ENCODE measurements at places on chromosomes 1 and 21. TPM values are rescaled to one million over a fixed set of nuclear protein-coding genes. Genes with fewer than 3 reads are reported as not detected.

The RNF223 gene
- not detected for total RNA-seq

The CXADR gene
- 25.8 TPM for total RNA-seq

The C2CD2 gene
- 8.6 TPM for total RNA-seq

The XKR8 gene
- total RNA-seq = 10.8 TPM

The OR2T2 gene
- total RNA-seq = not detected

The GPR153 gene
- 7.6 TPM for total RNA-seq

The RAVER2 gene
- total RNA-seq = 11.5 TPM

The KANK4 gene
- total RNA-seq = 0.12 TPM

The GNAT2 gene
- not detected for total RNA-seq

The SHISA4 gene
- 176 TPM for total RNA-seq

The S100A10 gene
- 75.2 TPM for total RNA-seq

The TTC22 gene
- total RNA-seq = 0.70 TPM

DNA sequence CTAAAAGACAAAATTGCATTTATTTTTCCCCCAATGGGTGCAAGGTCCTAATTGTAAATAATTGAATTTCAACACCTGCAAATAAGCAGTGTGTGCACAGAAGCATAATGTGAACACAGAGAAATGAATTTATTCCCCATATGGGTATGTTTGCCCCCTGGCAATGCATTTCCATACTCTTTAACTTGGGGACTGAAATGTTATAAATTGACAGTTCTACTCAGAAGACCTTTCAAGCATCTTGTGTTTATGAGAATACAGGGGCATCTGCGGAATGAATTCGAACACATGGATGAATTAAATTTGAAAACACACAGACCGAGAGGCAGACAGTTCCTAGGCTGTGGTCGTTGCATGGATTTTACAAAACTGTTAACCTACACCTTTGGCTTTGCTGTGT is 3.5 kb downstream of the PBX1 start:
- DNase-seq = no peak

GRCh38 chr1:201752333-201752732 is 76.6 kb upstream of the IPO9 start:
- no peak for DNase-seq

DNA sequence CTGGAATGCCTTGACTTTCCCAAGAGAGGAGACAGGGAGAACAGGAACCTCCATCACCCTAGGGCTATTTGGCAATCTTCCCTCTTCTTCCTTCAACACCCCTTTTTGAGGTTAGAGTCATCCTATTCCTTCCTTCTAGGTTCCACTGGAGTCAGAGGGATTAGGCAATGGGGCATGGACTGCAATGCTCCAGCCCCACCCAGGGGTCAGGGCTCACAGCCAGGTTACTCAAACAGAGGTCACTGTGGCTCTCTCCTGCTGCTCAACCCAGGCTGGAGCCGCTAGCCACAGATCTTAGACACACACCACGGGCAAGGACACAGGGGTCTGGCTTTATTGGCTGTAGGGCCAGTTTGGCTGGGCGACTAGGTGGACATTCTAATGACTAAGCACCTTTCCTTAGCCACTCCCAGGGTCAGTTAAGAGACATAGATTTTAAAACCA is 145.5 kb upstream of the NRIP1 start:
- peak; percentile 72 for DNase-seq

GRCh38 chr1:118931876-118932275 is 56.3 kb downstream of the TBX15 start:
- no peak for DNase-seq

- DNase-seq = no peak
Observed at GRCh38 chr1:84668185-84668584, 22.1 kb downstream of the SSX2IP start.

DNA sequence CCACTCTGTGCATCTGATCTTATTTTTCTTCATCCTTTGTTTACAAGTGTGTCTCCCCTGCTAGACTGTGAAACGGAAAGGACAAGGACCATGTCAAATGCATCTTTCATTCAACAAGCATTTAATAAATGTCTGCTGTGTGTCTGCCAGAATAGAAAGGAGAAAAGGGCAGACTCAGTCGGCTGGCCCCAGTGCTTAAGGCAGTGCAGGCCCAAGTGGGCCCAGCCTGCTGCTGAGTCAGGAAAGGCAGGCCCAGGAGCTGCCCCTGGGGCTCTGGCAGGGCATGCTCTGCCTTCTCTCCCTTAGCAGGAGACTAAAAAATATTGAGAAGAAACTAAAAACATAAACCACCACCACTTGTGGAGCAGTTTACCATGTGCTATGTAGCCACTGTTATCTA is 38.1 kb downstream of the PLEKHA6 start:
- DNase-seq = no peak

- DNase-seq = no peak
Observed at GRCh38 chr1:12445257-12445656, 172.8 kb downstream of the DHRS3 start.

DNA sequence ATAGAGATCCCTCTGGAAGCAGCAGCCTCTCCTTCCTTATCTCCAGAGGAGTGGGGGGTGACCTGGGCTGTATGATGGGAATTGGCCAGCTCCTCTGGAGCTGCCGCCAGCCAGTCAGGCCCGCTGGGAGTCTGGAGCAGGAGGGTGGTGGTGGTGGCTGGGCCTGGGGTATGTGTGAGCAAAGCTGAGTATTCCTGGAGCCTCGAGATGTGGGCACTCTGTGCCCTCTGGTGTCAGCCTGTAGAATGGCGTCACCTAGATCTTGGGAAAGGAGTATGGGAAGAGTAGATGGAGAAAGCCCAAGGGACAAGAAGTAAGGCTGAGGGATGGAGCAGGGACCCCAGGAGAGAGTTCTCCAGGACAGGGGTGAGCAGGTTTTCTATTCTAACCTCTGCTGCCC is 16.0 kb downstream of the VANGL2 start:
- no peak for DNase-seq

- DNase-seq = no peak
Observed at GRCh38 chr1:184158896-184159681, 107.6 kb downstream of the TSEN15 start.

DNA sequence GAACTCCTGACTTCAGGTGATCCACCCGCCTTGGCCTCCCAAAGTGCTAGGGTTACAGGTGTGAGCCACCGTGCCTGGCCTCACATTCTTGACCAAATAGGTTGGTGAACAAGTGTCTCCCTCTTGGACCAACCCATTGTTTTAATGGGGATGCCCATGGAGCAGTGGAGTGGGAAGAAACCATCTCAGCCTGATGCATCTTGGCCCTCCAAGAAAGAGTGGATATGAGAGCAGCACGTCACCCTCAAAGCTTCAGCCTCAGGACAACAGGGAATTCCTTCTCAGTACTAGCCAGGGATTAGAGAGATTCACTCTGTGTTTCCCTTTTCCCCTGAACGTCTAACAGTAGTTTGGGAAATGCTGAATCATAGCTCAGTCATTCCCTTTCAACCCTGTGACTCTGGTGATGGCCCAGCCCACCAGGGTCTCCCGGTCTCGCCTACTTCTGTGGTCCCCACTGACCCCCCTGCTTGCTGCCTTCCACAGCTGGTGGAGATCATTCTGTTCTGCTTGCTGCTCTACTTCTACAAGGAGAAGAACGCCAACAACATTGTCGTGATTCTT is 37.4 kb downstream of the NIPAL3 start:
- DNase-seq = no peak

DNA sequence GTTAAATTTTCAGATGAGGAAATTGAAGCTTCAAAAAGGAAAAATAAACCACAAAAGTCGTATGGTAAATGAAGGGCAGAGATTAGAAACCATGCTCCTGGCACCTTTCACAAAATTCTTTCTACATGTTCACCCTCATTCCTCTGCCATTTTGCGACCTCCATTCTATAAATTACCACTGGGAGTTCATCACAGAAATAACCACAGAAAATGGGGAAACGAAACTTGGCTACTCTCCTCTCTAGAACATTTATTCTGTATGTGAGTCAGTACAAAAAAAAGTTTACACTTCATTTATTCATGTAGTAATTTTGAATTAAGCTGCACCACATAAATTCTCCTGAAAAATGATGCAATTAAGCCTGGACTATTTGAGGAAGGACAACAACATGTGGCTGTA is 320.9 kb upstream of the C1orf87 start:
- DNase-seq = no peak

GRCh38 chr1:240612811-240613210 is 856 bp upstream of the GREM2 start:
- DNase-seq = no peak

DNA sequence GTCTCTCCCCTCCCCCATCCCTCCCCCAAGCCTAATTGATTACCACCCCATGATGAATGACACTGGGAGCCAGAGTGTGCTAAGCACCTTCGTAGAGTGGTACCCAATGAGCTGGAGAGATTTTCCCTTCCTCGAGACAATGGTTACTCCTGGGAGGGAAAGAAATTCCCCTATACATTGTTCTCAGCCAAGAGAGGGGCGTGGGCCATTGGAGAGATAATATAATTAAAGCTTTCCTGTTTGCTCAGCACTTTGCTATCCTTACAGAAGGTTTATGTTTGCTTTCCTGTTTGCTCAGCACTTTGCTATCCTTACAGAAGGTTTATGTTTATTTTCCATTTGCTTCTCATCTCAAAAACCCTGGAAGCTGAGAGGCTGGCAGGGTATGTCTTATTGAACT is 126.1 kb upstream of the KLHDC7A start:
- DNase-seq = no peak

- no peak for DNase-seq
Observed at GRCh38 chr1:44354268-44354839, 703 bp downstream of the ERI3 start.

- DNase-seq = no peak
Observed at GRCh38 chr1:56931686-56932085, 34.1 kb downstream of the C8B start.

DNA sequence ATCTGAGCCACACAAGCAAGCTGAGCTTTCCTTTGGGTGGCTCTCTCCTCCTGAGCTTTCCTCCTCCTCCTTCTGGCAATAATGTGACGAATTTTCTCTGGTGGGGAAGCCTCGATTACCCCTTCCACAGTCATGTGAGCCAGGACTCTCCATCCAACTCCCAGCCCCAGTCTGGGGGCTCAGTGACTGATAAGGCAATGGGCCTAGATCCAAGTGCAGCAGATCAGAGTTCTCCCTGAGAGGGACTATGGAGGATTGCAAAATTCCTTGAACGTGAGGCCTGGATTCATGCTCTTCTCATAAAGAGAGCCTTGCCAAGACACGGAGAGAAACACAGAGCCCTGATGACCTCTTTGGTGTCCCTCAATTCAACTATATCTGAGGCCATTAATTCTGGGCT is 31.3 kb upstream of the TRIM67 start:
- no peak for DNase-seq

- no peak for DNase-seq
Observed at GRCh38 chr1:79708646-79709265, 702.2 kb upstream of the ADGRL4 start.

- DNase-seq = no peak
Observed at GRCh38 chr1:82279241-82279640, 478.5 kb downstream of the ADGRL2 start.

DNA sequence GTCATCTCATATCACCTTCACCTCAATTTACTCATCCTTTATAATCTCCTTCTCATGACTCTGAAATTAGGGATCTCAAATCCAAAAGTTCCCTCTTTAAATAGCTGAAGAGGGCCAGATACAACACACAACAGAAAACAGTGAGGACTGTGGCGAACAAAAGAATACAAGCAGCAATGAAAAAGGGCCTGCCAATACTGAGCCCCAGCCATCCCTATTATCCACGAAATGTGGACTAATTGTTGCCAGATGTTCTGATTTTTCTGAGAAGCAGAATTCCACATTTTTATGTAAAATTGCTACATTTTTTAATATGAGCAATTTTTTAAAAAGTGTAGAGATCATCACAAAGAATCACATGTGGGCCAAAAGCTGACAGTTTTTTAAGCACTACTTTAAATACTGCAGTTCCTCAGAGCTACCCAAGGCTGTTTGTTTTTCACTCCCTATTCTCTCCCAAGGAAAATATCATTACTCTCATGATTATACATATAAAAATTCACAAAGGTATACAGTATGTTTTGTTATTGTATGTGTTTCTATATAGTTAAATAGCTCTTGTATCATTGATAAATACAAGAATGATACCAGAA is 90.0 kb downstream of the ASH1L start:
- no peak for DNase-seq

- DNase-seq = no peak
Observed at GRCh38 chr21:33950431-33951079, 35.0 kb upstream of the ATP5PO start.

GRCh38 chr1:228986093-228986904 is 251.0 kb downstream of the RHOU start:
- no peak for DNase-seq

DNA sequence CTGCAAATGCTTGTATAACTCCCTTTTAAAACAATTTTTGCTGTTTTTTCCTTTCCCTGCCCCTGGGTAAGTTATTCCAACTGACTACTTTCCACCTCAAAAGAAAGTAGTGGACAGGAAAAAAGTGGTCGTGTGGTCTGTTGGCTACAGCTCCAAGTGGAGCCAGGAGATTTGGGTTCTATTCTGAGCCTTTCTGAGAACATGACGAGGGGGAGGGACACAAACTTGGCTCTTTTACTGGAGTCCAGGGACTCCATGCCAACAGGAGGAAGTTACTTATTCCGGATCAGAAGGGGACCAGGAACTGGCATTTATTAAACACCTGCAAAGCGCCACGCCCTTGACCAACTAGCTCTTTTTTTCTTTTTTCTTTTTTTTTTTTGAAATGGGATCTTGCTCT is 79.0 kb upstream of the CAPZB start:
- DNase-seq = no peak

DNA sequence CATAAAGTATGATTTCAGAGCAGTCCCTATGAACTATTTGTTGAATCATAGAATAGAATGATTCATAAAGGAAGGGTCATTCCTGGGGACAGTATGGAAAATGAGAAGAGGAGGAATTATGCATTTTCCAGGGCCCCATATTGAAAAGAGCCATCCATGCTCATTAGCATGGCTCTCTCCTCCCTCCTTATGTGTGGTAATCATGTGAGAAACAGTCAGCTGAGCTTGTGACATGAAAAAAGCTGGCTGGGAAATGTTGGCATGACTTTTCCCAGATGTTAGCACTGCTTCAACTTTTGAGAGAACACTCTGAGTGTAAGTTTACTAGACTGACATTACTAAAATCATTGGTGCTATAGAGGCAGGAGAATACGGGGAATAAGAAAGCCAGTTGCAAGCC is 16.1 kb downstream of the TRIM67 start:
- DNase-seq = no peak

GRCh38 chr1:94892604-94893254 is 34.2 kb downstream of the CNN3 start:
- no peak for DNase-seq

DNA sequence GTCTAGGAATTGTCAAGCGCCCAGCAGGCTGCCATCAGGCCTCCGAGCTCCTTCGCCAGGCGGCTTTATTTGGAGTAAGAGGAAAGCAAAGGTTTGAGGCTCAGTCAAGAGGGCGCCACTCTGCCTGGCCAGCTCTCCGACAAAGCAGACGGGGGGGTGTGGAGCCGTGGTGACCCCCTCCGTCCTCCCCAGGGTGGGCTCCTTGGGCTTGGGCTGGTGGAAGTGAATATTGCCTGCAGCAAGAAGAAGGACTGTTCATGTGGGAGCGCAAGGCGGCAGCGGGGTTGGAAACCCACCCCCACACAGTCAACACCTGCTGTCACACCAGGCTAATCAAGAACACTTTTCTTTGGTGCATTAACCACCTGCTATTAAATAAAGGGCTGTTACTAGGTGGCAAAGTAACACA is 14.6 kb downstream of the EPHX1 start:
- DNase-seq = no peak

GRCh38 chr1:20083178-20083944 is 13.4 kb downstream of the PLA2G5 start:
- no peak for DNase-seq
